ENCODE measurements at places on chromosomes 12 and 14.

DNA sequence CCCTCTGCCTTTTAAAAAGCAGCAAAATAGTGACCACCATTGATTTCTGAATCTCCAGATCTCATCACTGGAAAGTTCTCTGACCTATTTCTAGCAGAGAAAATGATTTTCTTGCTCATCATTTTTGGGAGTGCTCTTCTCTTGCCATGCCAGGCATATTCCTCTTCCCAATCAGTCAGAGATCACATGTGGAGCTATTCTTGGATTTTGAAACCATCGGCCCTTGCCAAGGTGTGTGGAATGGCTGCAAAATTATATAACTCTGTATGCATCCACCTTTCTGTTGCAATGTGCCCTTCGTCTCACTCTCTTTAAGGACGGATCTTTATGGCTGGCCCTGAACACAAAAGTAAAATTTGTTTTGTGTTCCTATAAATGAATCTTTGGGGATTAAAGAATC lies 25.5 kb upstream of the LDHB start:
- no peak for DNase-seq

DNA sequence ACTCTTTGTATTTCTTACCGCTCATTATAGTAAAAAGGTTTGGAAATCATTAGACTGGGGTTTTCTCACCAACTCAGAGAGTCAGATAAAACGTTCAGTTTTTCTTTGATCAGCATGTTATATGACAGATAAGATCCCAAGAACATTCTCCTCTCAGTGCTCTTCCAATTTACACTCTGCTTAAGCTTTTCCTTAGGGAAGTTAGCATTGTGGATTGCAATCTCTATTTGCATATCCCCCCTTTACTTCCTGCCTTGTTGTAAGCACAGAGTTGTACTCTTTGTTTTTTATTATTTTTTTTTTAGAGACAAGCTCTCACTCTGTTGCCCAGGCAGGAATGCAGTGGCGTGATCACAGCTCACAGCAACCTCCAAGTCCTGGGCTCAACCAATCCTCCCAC lies 11.4 kb upstream of the CFAP54 start:
- DNase-seq = no peak

DNA sequence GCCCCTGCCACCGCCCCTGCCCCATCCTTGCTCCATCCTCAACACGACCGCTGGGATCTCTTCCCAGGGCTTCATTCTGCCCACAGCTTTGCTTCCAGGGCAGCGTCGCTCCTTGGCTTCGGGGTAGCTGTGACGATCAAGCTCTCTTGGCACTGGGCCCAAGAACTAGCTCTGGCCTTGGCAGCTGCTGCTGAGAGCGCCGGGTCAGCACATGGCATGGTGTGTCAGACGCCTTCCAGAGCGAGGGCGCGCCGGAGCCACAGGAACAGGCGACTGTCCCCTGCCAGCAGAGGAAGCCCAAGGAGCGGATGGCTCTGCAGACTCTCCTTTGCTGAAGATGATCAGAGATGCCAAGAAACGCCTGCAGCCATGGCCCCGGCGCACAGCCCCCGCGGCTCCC lies 15.9 kb downstream of the RAB35 start:
- no peak for DNase-seq

DNA sequence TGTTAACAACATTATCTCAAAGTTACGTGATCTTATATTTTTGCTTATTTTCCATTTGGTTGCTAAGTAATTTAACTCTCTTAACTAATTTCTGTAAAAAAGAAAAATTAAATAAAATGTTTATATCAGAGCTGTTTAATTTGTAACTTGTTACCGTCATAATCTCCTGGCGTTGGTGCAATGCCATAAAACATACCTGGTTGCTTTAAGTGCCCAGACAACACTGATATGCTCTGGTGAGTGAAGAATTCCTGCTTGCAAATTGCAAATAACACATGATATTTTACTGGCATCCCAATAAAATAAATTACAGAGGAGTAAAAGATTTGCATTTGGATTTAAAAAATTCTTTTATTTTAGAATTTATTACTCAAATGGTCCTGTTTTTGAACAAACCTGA lies 640.1 kb upstream of the MIS18BP1 start:
- DNase-seq = no peak

DNA sequence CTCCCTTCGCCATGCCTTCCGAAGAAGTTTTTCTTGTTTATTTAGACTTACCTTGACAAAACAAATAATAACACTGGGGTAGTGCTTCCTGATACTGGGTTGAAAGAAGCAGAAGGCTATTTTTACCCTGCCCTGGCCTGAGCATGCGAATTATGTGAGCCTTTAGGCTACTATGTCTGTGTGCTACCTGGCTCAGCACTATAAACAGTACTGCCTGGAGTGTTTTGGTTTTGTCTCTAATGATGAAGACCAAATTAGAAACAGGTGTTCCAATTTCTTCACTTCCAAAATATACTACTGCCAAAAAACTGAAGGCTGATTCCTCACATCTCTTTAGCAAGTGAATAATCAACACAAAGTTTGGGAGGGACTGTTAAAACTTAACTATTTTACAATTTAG lies 7.6 kb upstream of the OVCH1 start:
- no peak for DNase-seq

- no peak for DNase-seq
Measured at GRCh38 chr12:24933694-24934407, 15.1 kb downstream of the BCAT1 start.

GRCh38 chr14:75476274-75476995 lies 45.8 kb upstream of the BATF start:
- DNase-seq = no peak

DNA sequence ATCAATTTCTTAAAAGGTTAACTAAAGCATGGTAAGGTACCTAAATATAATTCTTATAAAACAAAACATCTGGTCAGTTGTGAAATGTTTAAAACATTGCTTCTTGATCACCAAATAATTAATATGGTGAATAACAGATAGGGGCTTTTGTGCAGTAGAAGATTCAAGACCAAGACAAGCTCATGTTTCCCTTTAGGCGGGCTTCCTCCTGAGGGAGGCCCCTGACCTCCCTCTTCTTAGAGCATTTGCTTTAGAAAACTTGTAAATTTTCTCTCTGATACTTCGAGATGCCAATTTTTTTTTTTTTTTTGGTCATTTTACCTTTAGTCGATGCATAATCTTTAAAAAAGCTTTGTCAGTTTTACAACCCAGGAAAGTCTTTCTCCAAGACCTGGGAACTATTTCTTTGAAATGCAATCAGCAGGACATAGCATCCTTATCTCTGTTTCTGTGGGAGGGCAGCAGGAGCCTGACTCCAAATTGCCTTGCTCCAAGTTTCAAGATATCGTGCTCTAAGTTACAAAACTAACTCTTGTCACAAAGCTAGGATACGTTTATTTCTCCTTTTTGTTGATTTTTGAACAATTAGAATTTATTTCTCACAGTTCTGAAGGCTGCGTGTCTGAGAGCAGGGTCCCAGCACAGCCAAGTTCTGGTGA lies 66.6 kb upstream of the BICD1 start:
- no peak for DNase-seq

- no peak for DNase-seq
Measured at GRCh38 chr14:95645389-95645996, 40.7 kb upstream of the TCL1B start.

GRCh38 chr12:104823985-104824461 lies 134.1 kb downstream of the SLC41A2 start:
- DNase-seq = no peak

- DNase-seq = no peak
Measured at GRCh38 chr12:91542067-91542466, 359.4 kb upstream of the DCN start.

DNA sequence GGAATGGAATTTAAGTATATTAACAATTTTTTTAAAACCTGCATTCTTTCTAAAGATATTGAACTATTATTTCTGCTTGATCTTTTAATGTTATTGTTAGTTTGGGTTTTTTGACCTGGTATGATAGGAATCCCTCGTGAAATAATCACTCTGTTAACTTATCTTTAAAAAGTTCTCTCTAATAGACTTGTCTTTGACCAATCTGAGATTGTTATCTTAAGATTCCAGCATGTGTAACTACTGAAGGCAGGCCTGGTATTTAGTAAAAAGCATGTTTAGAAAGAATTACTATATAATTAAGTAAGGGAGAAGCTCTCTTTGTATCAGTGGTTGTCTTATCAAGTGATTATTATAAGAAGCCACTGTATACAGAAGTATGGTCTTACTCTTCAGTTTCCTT lies 4.8 kb downstream of the TMTC2 start:
- DNase-seq = no peak

DNA sequence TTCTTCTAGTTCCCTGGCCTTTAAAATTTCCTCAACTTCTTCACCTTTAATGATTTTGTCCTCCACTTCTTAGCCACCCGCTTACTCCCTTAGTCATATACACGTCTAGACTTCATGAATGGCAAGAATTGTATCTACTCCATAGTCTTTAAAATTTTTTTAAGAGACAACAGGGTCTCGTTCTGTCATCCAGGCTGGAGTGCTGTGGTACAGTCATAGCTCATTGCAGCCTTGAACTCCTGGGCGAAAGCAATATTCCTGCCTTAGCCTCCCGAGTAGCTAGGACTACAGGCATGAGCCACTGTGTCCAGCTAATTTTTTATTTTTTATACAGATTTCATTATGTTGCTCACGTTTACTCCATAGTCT lies 47.9 kb downstream of the BBS10 start:
- no peak for DNase-seq
